ENCODE measurements at places on chromosomes 16 and 17.

- no peak for DNase-seq
These were observed 12.4 kb downstream of the PLCD3 start for GRCh38 chr17:45119964-45120363.

- DNase-seq: no peak
These were observed 10.2 kb upstream of the SEC14L5 start for GRCh38 chr16:4947722-4948503.

- DNase-seq: no peak
These were observed 37.0 kb upstream of the AKAP1 start for GRCh38 chr17:57048096-57048495.

- no peak for DNase-seq
These were observed 1.6 kb downstream of the SEPTIN1 start for GRCh38 chr16:30380803-30381208.

GRCh38 chr17:78784352-78784751, 2.3 kb upstream of the CYTH1 start:
- DNase-seq: no peak

GRCh38 chr17:68592682-68593641, 8.2 kb downstream of the FAM20A start:
- no peak for DNase-seq

DNA sequence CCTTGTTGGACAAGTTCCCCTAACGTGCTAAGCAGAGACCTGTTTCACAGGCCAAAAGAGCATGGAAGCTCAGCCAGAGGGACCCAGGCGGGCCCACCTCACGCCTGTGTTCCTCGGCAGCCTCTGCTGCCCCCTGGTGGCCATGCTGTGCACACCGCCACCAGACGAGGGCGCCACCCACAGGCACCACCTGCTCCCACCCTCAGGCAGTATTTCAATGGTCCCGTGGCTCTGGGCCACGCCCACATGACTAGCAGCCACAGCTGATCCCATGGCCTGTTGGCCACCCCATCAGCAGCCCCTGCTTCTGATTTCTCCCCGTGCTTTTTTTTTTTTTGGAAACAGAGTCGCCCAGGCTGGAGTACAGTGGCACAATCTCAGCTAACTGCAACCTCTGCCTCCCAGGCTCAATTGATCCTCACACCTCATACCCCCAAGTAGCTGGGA, 18.9 kb downstream of the MPG start:
- DNase-seq: peak; percentile 91

Data from DND-41 (cell line).